ENCODE measurements at places on chromosomes 3 and 15.

- no peak for DNase-seq
Measured at GRCh38 chr15:45666119-45666875, 31.5 kb downstream of the SQOR start.

DNA sequence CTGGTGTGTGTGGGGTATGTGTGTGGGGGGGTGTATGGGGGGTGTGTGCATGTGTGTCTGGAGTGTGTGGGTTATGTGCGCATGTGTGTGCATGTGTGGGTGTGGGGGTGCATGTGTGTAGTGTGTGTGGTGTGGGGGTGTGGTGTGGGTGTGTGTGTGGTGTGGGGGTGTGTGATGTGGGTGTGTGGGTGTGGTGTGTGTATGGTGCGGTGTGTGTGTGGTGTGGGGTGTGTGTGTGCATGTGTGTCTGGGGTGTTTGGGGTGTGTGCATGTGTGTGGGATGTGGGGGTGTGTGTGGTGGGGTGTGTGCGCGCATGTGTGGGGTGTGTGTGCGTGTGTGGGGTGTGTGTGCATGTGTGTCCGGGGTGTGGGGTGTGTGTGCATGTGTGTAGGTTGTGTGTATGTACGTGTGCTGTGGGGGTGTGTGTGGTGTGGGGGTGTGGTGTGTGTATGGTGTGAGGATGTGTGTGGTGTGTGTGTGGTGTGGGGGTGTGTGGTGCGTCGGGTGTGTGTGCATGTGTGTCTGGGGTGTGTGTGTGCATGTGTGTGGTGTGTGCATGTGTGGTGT, 6.2 kb upstream of the OCA2 start:
- DNase-seq: no peak

- DNase-seq: no peak
Measured at GRCh38 chr3:171620825-171621434, 160.7 kb upstream of the TNIK start.

DNA sequence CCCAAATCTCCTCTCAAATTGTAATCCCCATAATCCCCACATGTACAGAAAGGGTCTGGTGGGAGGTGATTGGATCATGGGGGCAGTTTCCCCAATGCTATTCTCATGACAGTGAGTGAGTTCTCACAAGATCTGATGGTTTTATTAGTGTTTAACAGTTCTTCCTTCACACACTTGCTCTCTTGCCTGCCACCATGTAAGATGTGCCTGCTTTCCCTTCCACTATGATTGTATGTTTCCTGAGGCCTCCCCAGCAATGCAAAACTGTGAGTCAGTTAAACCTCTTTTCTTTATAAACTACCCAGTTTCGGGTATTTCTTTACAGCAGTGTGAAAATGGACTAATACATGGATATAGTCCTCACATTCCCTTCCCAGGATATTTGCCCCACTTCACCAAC, 126.7 kb upstream of the SPATA12 start:
- DNase-seq: no peak

GRCh38 chr15:90191794-90192509, 9.2 kb upstream of the SEMA4B start:
- peak; percentile 82 for DNase-seq

DNA sequence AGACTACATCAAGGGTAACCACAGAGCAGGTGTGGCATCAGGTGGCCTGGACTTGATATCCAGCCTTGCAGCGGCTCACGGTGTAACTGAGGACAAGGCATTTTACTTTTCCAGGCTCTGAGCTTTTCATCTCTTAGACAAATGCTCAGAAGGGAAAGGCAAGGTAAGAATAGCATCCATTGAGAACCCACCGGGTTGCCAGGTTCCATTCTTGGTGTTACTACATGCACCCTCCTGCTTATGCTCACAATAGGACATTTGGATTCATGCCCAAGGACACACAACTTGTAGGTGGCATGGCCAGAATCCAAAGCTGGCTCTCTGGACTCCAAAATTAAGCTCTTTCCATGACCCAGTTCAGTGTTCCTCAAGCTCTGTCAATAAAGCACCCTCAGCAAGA, 85.5 kb downstream of the CCNL1 start:
- no peak for DNase-seq

- DNase-seq: no peak
Measured at GRCh38 chr3:38059591-38059990, 20.6 kb downstream of the DLEC1 start.

GRCh38 chr15:46126581-46126980, 491.8 kb downstream of the SQOR start:
- no peak for DNase-seq

DNA sequence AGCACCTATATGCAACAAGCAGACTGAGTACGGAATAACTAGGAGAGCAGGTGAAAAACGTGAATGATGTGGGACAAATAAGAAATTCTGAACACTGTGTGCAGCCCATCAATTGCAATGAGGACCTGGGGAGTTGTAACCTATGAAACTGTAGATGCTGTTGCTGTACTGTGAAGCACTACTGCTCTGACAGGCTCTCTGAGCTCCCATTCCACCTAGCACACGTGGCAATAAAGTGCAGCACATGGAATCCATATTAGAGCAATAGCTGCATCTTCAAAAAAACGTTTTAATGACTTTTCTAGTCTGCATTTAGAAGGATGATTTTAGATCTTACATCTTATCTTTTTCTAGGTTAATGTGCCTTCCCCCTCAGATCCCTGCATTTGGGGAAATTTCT, 748.7 kb upstream of the GOLIM4 start:
- DNase-seq: no peak

DNA sequence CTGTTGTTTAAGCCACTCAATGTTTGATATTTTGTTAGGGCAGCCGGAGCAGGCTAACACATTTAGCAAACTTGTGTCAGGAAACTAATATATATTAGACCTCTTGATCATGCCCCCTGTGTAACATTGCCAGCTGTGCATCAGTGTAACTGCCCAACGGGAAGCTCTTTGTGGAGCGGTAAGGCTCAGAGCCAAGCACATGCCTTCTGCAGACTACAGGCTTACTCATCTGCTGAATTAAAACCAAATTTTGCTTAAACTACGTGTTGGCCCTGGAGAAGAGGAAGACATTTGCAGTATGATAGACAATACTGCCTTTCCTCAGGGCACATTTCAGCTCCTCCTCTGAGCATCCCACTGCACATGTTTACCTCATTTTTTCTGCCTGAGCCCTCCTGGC, 50.5 kb upstream of the KCNMB2 start:
- no peak for DNase-seq

DNA sequence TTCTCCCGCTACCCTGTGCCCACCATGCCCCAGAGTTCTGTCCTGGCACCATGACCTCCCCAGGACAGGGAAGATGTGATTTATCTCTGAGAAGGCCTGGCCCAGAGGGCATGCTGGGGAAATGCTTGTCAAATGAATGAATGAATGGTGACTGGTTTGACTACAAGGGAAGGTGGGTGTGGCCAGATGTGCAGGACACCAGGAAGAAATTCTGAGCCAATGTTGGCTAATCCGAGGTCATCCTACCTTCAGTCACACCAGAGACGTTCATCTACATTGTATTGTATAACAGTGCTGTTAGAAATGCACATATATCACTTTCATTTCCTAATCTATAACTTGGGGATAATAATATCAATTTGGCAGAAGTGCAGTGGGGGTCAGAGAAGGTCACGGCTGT, 138.4 kb downstream of the FAM43A start:
- no peak for DNase-seq

DNA sequence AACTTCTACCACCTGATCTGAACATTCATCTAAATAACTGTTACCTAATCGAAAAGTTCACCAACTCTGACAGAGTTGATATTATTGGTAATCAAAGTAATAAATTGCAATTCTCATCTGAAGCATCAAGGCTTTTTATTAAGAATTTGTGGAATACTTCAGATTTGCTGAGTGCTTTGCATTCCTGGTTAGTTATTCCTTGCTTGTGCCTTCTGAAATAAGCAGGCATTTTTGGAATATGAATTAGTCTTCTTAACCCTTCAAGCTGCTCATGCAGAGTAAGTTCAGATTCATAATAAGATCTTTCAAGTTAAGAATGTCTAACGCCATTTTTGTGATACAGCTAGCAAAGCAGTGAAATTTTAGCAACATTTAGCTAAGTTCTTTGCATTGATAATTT, 188.5 kb downstream of the ALCAM start:
- no peak for DNase-seq

- no peak for DNase-seq
Measured at GRCh38 chr3:125080077-125080476, 24.3 kb upstream of the HEG1 start.

DNA sequence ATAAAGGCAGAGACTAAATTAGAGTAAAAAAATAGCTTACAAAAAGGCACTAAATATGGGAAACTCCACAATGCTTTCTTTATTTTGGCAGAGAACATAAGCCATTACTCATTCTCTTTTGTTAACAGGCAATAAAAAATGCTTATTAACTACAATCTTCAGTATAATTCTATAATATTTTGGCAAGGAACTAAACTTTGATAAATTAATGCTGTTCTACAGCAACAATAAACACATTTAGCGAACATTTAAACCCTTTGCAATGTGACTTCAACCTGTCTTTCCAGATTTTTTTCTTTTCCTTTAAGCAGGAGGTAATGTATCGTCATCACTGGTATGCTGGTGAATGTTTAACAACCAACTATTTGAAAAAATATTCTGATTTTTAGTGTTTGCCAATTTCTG, 42.2 kb upstream of the POU1F1 start:
- DNase-seq: no peak

GRCh38 chr15:50137893-50138292, 18.9 kb upstream of the ATP8B4 start:
- no peak for DNase-seq

GRCh38 chr3:15998911-15999310, 175.6 kb upstream of the GALNT15 start:
- DNase-seq: no peak

DNA sequence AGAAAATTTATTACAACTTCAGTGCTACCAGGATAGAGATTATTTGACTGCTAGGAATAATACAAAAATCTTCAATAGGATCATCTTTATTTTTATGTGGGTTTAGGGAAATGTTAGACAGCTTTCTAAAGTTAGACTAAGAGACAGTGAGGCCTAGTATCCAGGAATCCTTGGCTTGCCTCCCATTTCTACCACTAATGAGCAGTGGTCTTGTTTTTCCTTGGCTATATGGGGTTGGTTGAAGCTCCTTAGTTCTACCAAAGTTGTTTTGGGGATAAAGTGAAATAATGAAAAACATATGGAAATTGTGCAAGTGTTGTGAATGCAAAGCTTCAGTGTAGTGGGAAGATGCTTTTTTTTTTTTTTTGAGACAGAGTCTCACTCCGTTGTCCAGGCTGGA, 16.8 kb downstream of the AP4E1 start:
- DNase-seq: no peak
